Astrocyte of the hippocampus (primary cell): ENCODE measurements at places on chromosomes 7 and 10.

DNA sequence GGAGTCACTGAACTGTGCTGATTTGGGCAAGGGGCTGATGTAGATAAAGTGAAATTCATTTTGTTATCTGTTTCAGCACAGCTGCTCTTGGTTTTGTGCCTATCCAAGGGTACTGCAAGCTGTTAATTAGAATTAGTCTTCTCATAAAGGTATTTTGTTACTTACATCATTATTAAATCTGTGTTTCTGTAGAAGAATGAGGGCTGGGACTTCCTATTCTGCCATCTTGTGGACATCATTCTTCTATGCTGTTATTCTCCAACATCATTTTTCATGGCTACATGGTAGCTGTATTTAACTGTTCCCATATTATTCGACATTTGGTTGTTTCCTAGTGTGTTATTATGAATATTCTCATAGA, 76.2 kb upstream of the CCDC71L start:
- DNase-seq = peak; percentile 57

DNA sequence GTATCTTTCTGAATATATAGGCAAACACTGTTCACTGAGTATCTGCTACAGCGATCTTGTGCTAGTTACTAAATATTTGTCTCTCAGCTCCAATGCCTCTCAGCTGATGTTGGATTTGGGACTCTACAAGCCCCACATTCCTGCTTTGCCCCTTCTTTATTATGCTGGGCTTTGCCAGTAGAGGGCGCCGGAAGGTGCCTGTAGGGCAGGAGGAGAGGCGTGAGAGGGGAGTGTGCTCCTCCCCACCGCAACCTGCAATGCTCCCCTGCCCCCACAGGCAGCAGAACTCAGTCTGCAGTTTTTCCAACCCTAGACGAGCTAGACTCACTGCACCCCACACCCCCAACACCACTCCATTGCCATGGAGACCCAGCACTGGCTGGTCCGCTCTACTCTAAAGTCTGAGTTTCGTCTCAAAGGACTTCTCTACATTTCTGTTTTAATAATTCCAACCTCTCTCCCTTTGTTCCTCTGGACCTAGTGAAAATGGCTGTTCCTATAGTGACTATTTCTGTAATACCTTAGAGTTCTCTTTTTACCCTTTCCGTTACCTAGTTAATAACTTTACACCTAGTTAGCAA, 337.6 kb downstream of the CCSER2 start:
- DNase-seq = no peak

GRCh38 chr7:137454246-137454724, 110.8 kb upstream of the PTN start:
- peak; percentile 71 for DNase-seq

GRCh38 chr7:150954986-150955518, 23.1 kb downstream of the KCNH2 start:
- no peak for DNase-seq

- DNase-seq = peak; percentile 96
These were observed 69.0 kb downstream of the CREM start for GRCh38 chr10:35195361-35196306.

GRCh38 chr7:142308326-142308725, 50.5 kb upstream of the PRSS58 start:
- DNase-seq = no peak

- DNase-seq = no peak
These were observed 222.6 kb downstream of the MAD1L1 start for GRCh38 chr7:2010101-2010500.

GRCh38 chr10:123527151-123527550, 139.0 kb upstream of the GPR26 start:
- DNase-seq = no peak

DNA sequence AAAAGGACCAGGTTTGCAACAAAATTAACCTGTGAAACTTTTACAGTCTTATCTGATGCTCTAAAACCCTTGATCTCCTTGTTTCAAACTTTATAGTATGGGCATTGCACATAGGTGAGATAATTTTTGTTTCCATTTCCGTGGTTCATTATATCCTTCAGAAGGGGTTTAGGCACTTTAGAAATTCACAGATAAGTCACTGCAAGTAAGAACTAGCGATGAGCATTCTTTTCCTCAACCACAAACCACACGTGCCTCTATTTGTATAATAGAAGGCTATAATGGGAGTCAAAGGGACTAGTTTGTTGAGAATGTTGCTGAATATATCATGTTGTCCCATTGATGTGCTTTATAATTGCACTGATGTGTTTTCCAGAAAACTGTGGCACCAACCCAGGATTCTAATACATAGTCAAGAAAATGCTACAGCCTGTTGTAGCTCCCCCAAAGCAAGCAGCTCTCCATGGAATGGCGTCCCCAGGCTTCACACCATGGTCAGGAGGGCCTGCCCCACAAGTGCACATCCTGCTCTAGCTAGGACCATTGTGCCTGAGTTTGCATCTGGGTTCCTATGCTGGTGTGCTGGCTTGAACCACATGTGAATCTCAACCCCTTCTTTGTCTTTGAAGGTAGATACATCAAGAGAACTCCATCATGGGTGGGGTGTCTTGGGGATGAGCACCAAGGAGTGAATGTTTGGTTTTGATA, 14.0 kb upstream of the ATXN7L1 start:
- peak; percentile 69 for DNase-seq

- peak; percentile 42 for DNase-seq
These were observed 20.5 kb downstream of the MMRN2 start for GRCh38 chr10:86936661-86937501.

DNA sequence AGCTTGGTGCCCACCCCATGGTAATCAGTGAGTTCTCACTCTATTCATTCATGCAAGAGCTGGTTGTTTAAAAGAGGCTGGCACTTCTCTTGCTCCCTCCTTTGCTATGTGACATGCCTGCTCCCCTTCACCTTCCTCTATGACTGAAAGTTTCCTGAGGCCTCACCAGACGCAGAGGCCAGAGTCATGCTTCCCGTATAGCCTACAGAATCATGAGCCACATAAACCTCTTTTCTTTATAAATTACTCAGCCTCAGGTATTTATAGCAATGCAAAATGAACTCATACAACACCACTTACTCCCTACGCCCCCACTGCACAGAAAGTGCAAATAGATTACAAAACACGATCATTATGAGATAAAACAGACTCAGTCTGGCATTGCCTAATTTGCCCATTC, 39.0 kb downstream of the SEC61G start:
- no peak for DNase-seq
